ENCODE measurements at places on chromosomes 5 and 9.

GRCh38 chr5:17356551-17356950 lies 139.1 kb downstream of the BASP1 start:
- DNase-seq, result no peak

DNA sequence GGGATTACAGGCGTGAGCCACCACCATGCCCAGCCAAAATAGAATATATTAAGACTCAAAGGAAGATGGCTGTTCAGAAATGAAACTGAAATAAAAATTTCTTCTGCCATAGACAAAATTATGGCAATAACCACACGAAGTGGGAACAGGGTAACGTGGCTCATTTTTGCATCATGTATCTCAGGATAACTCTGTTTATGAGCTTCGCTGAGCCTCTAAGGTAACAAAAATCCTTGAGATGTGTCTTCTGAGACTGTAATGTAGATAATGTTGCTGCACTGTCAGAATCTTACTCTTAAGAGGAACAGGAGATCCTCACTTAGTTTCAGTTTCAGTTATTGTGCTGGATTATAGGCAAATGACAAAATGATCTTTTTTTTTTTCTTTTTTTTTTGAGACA lies 153.8 kb downstream of the GOLPH3 start:
- no peak for DNase-seq

GRCh38 chr5:132762246-132763000 lies 14.6 kb downstream of the SEPTIN8 start:
- DNase-seq, result no peak

GRCh38 chr5:112691758-112692157 lies 45.9 kb upstream of the APC start:
- no peak for DNase-seq
